Non-pigmented ciliary epithelial cell (primary cell): ENCODE measurements at places on chromosomes 6 and 20.

- no peak for DNase-seq
These were observed 38.6 kb downstream of the HLA-DPB1 start for GRCh38 chr6:33114406-33114805.

DNA sequence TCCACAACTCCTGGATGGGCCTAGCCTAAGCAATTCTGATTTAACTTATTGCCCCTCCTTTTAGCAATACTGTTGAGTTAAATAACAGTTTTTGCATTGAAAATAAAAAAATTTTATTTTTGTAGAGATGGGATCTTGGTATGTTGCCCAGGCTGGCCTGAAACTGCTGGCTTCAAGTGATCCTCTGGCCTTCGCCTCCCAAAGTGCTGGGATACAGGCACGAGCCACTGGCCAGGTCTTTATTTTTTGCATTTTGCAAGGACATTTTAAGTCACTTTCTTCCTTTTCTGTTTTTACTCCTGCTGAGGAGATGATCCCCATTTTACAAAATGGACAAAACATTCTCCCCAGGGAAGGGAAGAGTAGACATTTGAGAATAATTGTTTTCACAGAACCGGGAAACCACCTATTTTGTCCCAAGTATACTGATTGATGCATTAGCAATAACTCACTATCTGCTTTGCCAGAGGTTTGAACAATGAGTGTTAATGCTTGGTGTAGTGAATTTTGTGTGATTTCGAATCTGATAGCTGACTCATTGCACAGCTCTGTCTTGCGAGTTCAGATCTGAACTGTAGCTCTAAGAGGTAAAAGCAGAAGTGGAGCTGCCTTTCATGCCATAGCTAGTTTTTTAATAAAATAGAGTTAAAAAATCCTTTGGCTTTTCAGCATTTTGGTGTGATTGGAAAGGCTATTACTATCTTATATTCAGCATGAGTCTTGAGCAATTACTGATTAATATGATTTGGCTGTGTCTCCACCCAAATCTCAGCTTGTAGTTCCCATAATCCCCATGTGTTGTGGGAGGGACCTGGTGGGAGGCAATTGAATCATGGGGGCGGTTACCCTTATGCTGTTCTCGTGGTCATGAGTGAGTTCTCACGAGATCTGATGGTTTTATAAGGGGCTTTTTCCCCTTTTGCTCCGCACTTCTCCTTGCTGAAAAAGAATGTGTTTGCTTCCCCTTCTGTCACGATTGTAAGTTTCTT lies 20.9 kb downstream of the IGF2R start:
- DNase-seq, result no peak

DNA sequence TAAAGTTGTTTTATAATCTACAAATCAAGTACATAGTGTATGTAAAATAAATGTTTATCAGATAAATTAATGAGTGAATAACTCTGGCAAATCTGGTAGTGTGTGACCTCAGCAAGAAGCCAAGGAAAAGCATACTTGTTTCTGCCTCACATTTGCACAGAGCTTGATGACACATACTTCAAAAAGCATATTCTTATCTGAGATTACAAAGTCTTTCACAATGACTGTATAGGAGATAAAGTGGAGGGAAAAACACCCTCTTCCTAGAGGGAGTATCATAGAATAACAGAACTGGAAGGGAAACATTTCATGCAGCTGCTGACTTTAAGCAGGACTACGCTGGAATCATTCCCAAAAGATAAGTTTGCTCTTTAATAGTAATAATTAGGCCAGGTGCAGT lies 28.1 kb upstream of the AKAP7 start:
- peak; percentile 76 for DNase-seq

- peak; percentile 99 for DNase-seq
These were observed 10.1 kb upstream of the PYGB start for GRCh38 chr20:25237610-25238318.

GRCh38 chr6:148954934-148955333 lies 208.1 kb downstream of the UST start:
- no peak for DNase-seq

- DNase-seq, result no peak
These were observed 10.3 kb upstream of the ZNF831 start for GRCh38 chr20:59153355-59153681.

- DNase-seq, result no peak
These were observed 277.7 kb downstream of the ADGB start for GRCh38 chr6:146876271-146877151.

- no peak for DNase-seq
These were observed 20.2 kb upstream of the TTK start for GRCh38 chr6:79984261-79984660.

DNA sequence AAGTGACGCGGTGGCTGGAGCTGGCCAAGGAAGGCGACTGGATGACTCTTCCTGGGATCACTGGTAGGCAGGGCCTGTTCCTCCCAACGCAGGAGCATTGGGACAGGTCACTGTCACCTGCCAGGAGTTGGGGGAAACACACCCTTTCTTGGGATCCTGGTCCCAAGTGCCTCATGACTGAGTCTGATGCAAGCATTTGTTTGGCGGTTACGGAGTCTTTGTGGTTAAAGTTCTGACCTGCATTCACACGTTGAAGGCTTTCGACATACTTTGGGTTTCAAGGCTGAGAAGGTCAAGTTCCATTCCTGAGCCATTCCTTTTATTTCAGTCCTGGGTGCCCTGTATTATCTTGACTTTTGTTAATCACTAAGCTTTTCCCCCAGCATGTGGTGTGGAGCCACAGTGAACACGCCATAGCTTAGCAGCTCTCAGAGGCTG lies 6.0 kb downstream of the PNLDC1 start:
- DNase-seq, result no peak

DNA sequence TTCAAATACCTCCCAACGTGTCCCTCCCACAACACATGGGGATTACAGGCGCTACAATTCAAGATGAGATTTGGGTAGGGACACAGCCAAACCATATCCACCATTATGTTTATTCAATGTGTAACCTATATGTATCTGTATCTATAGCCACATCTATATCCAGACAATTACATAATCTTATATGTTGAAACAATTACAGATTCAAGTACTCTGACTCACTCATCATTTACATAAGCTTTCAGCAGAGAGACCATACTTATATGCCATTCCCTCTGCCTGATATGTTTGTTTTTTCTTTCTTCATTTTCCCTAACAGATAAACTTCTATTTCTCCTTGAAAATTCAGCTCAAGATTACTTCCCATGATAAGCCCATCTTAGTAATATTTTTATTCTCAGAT lies 163.6 kb downstream of the LAMA2 start:
- DNase-seq, result no peak

GRCh38 chr6:39189915-39190544 lies 39.2 kb downstream of the KCNK5 start:
- no peak for DNase-seq

DNA sequence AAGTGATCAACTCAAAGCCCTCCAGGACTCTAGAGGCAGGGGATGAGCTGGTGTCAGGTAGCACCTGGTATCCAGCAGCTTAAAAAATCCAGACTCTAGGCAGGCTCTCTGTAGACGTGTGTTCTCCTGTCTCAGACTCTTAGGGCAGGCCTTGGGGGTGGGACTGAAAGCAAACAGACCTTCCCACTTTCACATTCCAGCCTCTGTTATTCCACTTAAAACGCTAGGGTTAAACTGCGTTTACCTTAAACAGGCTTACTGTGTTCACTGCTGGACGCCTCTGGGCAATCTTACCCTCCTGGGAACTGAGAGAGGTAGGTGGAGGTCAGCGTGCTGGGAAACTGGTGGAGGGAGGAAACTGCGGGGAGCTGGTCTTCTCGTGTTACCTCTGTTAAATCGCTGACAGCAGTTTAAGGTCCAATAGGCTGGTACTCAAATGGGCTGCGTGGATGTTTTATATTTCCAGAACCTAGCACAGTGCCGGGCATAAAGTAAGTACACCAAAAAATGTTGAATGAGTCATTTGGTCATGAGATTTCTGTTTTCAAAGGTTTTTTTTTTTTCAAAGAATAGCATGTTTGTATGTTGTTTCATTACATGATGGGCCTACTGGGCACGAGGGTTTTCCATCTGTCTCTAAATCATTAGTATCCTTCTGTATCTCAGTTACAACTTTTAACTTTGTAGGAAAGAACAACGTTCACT lies at the start of gene GCNT2:
Gene GCNT2, plus strand, starts transcription at position 248 of the 705 bp plus-strand sequence. CDS start 7,561 bp downstream, outside the sequence.
- no peak for DNase-seq

- DNase-seq, result peak; percentile 49
These were observed 49.9 kb downstream of the AIG1 start for GRCh38 chr6:143110572-143110971.

DNA sequence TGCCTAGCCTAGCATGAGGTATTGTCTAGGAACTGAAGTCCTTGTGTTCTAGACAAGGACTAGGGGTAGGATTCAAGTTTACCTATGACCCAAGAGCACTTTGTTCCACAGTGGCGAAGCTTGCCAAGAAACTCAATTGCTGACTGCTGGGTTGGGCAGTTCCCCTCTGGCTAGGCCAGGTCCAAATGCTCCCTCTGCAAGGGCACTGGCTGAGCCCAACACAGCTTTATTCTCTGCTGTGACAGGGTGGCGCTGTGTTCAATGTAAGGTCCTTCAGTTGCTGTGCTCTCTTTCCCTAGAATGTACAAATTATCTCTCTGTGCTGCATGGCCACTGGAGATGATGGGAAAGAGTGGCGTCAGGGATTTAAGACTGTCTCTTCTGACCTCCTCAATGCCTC lies 950.8 kb downstream of the HACE1 start:
- no peak for DNase-seq

GRCh38 chr6:161411265-161411944 lies 137.5 kb upstream of the AGPAT4 start:
- no peak for DNase-seq

- DNase-seq, result no peak
These were observed 22.7 kb upstream of the TRIM39 start for GRCh38 chr6:30304002-30304401.

DNA sequence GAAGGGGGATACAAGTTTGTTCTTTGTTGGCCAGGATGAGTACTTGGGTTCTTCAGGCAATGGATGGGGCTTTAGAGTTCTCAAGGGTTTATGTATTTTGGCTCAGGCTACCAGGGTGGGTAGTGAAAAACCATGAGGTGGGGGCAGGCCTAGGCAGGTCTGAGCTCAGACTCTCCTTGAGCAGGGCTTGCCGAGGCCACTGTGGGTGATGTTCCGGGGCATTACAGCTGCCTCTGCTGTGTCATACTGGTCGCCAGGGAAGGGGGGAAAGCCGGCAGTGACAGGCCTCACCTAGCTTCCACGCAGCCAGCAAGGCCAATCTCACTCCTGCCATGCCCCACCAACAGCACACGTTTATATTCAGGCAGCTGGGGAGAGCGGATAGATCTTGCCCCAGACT lies 79.6 kb downstream of the BCKDHB start:
- no peak for DNase-seq

GRCh38 chr6:137849181-137849980 lies 17.7 kb upstream of the TNFAIP3 start:
- no peak for DNase-seq

- no peak for DNase-seq
These were observed 48.1 kb upstream of the HLA-E start for GRCh38 chr6:30441171-30441570.

GRCh38 chr6:47343600-47343999 lies 33.9 kb upstream of the TNFRSF21 start:
- DNase-seq, result no peak

- no peak for DNase-seq
These were observed 14.7 kb upstream of the DSP start for GRCh38 chr6:7526755-7527154.

GRCh38 chr20:51600016-51600420 lies 57.5 kb upstream of the NFATC2 start:
- no peak for DNase-seq

- DNase-seq, result no peak
These were observed 1.1 kb downstream of the DSE start for GRCh38 chr6:116371918-116372209.

GRCh38 chr6:139699911-139700310 lies 325.5 kb upstream of the CITED2 start:
- DNase-seq, result no peak

- DNase-seq, result no peak
These were observed 31.4 kb downstream of the LYRM4 start for GRCh38 chr6:5229356-5229755.

DNA sequence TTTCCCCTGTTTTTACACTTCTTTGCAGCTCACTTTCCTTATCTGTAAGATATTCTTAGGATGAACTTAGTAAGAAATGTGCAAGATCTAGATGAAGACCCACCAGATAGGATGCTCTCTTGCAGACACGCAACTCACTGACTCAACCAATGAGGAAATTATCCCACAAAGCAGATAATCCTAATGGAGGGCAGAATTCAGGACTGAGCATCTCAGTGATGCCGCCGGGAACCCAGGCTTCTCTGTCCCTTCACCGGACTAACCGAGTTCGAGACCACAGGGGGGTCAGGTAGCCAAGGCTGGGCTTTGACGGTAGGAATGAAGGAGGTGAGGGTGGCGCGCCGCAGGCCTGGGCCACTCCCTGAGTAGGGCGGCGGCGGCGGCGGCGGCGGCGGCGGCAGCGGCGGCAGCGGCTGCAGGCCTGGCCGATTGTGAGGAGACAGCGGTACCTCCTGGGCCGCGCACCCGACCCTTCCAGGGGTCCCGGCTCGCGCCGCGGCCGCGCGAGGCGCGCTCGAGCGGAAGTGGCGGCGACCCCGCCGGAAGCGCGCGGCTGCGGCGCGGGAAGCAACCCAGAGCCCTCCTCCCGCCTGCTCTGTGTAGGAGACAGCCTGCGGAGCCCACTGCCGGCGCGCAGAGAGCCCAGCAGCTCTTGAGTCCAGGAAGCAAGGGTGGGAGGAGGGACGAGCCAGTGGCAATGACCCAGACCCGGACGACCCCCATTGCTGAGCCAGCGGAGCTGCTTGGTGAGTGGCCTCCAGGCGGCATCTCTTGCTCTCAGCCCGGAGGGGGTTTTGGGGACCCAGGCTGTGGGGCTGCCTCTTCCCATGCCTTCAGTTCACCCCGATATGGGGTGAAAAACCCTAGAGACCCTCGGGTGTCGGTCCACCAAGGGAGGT lies at the start of gene KHDC1:
Gene KHDC1, minus strand, starts transcription at position 526 of the 899 bp plus-strand sequence. CDS start 20,679 bp downstream, outside the sequence.
- peak; percentile 4 for DNase-seq

- DNase-seq, result no peak
These were observed 63.1 kb downstream of the TFAP2A start for GRCh38 chr6:10351791-10352190.

GRCh38 chr6:53244958-53245357 lies 96.3 kb upstream of the GCM1 start:
- DNase-seq, result no peak

DNA sequence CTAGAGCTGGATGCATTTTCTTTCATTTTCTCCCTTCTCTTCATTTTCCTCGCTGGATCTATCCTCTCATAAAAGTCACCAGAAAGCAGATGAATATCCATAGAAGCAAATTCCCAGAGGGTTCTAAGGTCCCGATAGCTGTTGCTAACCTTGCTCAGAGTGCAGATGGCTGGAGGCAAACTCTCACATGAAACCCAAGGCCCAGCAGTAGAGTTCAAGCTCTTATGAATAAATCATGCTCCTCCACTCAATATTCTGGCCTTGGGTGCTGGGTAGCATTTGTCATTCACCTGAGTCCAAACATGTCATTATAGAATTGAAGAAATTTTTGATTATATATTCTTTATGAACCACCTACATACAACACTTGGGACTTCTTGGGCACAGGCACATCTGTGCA lies 539.7 kb upstream of the MARCKS start:
- DNase-seq, result no peak

GRCh38 chr6:24957199-24957598 lies 21.4 kb upstream of the RIPOR2 start:
- DNase-seq, result no peak

DNA sequence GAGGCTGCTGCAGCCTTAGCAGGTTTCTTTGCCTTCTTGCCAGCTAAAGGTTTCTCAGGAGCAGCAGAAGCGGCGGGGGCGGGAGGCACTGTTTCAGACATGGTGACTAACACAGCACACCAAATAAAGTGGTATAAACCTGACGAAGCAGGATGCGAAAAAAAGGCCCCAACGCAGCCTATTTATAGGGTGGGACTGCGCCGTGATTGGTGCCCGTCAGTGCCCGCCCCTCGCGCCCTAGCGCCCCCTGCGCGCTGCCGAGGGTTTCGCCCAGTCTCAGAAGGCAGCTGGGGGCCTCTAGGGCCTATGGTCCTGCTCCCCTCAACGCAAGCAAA lies 55.0 kb downstream of the TRIM38 start:
- DNase-seq, result no peak
